Fibroblast of the aortic adventitia (primary cell): ENCODE measurements at places on chromosomes 3 and 15.

DNA sequence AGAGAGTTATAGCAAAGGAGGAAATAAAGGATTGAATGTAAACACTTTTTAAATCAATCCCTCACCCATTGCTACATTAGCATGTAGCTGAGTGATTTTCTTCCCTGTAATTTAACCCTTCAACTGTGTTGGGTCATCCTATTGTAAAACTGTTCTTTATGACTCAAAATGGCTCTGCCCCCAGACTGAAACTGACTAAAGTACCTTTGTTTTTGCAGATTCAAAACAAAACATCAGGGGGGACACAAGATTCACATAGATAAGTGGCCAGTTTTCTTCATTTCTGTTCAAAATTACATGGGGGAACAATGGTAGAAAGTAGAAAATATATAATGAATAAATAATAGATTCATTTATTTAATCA lies 268.4 kb downstream of the IGSF11 start:
- no peak for DNase-seq

DNA sequence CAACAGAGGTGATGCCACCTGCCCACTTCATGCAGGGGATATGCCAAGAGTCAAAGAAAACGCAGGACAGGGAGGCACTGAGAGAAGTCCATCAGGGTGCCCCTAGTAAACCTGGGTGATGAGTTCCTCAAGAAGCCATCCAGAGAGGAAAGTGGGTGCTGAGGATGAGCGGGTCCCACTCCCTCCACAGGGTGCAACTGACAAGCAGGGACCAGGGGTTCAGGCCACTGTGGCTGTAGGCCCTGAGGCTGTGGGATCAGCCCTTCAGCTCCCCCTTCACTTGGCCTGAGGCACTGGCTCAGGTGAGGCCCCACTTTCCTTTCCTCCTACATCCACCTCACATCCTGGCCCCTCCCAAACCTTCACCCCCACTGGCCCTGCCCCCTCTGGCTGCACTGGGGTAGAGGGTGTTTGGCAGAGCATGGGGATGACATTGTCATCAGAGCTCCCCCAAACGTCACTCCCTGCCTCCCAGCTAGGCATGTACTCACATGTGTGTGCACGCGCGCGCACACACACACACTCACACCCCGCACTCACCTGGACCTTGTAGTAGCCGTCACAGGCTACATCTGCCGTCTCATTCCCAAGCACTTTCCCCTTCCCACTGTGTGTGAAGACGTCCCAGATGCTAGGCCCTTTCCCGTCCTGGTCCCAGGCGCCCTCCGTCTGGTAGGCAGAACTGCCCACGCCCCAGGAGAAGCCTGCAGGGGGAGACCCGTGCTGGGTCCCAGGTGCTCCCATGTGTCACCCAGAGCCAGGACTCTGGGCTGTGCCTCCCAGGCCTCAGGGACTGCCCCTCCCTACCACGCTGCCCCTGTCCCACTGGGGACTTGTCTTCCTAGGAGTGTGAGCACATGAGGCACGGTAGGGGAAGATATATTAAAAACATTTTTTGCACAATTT lies 1.4 kb downstream of the LCTL start:
- DNase-seq, result no peak

DNA sequence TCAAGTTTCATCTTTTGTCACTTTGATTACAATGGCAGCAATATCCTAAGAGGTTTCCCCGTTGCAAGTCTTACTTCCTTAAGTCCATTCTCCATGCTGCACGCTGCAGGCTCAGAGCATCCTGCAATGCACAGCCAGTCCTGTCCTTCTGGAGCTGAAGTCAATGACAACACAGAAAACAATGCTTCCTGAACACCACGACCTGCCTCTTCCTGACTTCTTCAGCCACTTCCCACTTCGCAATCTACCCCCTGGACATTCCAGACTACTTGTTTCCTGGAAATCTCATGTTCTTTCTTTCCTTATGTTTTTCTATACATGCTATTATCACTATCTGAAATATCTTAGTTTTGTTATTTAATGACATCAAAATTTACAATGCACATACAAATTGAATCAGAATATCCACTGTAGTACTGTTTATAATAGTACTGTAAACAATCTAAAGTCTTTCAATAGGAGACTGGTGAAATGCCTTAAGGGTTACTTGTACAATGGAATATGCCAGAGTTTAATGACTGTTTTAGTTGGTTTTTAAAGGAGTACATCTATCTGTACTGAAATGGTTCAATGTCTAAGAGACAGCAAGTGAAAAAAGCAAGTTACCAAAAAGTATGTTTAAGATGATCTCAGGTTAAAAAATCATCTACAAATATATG lies 113.7 kb upstream of the PRTG start:
- peak; percentile 16 for DNase-seq

DNA sequence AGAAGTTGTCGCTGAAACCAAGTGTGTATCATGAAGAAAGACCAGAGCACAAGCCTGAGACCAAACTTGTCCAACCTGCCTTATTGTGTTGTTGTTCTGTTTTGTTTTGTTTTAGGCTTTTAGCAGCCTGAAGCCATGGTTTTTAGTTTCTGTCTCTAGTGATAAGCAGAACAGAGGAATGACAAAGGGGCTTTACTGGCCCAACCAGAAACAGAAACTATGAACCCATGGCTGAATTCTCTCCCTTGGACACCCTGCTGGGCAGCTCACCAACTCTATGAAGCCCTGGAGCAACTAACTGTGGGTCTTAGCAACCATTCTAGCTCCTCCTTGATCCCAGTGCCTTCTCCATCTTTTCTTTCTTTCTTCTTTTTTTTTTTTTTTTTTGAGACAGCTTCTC lies 30.3 kb downstream of the HCLS1 start:
- DNase-seq, result no peak

DNA sequence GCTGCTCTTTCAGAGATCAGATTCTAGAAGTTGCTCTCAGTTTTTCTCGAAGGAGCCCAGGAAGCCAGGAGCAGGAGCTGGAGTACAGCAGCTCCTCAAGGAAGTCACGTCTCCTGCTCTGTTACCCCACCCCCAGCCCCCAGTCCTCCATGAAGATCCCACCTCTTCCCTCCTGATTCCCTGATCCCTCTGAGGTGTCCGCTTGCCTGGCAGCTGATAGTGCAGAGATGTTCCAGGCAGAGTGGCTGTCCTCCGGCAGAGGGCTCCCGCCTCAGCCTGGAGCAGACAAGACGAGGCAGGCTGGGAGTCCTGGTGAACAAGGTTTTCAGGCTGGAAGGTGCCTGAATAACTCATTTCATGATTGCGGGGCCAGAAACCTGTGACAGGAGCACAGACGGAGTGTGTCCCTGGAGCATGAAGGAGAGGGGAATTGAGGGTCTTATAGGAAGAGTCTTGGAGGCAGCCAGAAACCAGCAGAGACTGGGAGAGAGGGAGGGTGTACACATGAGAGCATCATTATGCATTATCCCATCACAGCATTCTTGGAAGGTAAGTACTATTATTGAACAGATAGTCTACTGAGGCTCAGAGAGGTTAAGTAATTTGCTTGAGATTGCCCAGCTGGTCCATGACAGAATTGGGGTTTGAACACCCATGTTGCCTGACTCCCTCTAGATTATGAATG lies 1.2 kb downstream of the HRH1 start:
- DNase-seq, result peak; percentile 86

GRCh38 chr3:161171639-161172552 lies 49.2 kb upstream of the NMD3 start:
- DNase-seq, result peak; percentile 33

DNA sequence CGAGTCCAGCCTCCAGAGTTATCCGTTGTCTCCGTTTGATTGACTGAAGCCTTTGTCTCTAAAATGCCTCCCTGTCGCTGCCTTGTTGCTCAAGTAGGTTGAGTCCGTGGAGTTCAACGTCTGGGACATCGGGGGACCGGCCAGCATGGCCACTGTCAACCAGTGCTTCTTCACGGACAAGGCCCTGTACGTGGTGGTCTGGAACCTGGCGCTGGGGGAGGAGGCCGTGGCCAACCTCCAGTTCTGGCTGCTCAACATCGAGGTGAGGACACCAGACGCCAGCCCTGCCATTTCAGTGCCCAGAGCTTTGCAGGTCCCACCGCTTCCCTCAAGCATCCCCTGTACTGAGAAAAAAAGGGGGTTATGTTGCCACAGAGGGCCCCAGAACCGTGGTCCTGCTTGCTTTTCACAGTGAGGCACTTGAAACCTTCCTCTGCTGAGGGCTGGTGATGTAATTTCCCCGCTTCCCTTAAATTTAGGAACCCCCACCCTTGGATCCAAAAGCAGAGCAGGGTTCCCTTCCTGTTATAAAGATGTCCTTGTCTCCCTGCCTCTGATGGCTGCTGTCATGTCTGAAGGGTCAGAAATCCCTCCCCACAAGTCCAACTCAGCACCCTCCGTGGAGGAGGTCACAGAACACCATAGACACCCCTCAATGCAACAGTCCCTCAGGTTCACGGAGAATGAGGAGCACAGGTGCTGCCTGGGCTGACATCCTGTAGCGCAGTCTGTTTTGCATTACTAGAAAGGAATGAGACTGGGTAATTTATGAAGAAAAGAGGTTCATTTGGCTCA lies 105.7 kb downstream of the LRRK1 start:
- no peak for DNase-seq

GRCh38 chr3:57778494-57778893 lies 22.4 kb downstream of the SLMAP start:
- peak; percentile 22 for DNase-seq

DNA sequence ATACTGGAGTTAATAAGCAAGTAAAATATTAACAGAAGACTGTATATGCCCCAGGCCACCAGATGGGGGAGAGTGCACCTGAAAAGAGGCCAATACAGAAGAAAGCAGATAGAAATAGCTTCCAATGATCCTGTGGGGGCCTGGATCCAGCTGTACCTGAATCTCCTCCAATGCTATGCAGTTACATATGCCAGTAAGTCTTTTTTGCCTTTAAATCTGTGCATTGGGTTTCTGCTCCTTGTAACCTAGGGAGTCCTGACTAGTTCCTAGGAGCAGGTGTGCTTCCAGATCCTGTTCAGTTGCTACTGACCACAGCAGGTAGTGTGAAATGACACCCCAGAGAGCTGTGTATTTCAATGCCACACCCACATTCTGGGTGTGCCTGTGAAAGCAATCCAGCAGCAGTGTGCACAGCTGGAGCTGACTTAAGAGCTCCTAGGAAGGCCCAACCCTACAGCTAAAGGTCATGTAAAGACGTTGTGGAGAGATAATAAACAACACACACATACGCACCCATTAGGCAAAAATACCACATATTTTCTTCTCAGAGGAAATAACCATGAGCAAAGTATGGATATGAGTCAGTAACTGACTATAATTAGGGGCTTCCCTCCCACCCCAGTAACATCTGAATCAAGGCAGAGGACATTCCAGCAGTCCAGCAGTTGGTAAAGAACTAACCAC lies 62.2 kb upstream of the AKAP13 start:
- peak; percentile 79 for DNase-seq

DNA sequence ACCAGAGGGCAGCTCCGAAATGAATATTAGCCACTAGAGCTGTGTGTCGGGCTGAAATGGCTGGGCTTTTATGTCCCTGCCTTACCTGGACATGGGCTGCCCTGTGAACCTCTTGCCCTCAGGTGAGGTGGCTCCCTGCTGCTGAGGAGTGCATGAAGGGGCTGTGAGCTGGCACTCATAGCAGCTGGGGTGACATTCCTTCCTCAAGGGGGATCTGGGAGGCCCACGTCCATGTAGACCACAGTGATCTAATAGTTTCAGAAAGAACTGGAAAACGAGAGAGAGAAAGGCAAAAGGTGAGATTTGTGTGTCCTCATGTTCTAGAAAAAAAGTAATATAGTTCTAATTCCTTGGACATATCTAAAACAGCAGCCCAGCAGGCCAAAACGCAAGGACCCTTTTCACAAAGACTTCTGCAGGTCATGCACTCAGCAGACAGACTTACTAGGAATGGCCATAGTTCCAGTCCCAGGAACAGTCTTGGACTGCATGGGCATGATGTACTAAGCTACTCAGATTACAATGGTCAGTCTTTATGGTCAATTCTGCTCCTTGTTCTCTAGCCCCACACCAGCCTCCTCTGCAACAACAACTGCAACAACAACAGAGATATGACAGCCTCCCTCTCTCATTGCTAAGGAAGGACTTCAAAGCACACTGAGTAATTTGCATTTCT lies 10.8 kb upstream of the SLC24A5 start:
- DNase-seq, result no peak

GRCh38 chr3:162132981-162133380 lies 636.4 kb downstream of the OTOL1 start:
- no peak for DNase-seq

DNA sequence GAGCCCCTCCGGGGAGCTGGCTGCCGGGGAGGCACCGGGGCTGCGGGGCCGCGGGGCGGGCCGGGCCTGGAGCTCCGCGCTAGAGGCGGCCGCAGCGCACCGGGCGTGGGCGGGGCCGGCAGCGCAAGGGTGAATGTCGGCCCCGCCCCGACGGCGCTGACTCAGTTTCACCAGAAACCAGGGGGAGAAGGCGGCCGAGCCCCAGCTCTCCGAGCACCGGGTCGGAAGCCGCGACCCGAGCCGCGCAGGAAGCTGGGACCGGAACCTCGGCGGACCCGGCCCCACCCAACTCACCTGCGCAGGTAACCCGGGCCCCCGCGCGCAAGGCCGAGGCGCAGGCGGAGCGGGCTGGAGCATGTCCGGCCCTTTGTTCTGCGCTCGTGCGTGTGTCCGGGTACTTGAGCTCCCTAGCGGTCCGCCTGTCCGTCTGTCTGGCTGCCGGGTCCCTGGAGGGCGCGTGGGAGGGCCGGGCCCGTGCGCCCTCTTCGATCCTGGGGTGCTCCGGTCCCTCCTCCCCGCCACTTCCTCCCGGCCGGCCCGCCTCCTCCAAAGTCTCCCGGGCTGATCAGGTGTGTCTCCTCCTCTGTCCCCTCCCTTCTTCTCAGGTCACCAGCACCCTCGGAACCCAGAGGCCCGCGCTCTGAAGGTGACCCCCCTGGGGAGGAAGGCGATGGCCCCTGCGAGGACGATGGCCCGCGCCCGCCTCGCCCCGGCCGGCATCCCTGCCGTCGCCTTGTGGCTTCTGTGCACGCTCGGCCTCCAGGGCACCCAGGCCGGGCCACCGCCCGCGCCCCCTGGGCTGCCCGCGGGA lies at the start of gene SPINT1:
SPINT1 (plus strand) TSS at position 164 of the 811 bp plus-strand sequence; CDS start at position 671, 507 bp downstream.
- no peak for DNase-seq

GRCh38 chr15:63905131-63905530 lies 71.4 kb upstream of the HERC1 start:
- DNase-seq, result no peak
